ENCODE measurements at places on chromosomes 1 and 21.

- peak; percentile 79 for DNase-seq
Measured at GRCh38 chr1:36160949-36161485, 5.1 kb downstream of the MAP7D1 start.

DNA sequence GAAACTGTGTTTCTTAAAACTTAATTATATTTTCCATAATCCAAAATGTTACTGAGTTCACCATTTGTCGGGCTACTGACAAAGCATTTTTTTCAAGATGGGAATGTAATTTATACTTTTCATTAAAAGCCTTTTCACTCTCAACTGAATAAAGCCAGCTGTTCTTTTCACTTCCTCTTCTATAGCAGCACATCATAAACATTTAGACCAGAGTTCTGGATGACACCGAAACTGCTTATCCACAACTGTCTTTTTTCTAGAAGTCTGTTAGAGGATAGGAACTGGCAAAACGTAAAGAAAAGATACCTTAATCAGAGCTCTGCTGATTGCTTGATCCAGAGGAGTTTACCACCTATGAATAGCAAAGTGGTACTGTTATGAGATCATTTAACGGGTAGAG, 594.7 kb downstream of the ADGRL2 start:
- no peak for DNase-seq

DNA sequence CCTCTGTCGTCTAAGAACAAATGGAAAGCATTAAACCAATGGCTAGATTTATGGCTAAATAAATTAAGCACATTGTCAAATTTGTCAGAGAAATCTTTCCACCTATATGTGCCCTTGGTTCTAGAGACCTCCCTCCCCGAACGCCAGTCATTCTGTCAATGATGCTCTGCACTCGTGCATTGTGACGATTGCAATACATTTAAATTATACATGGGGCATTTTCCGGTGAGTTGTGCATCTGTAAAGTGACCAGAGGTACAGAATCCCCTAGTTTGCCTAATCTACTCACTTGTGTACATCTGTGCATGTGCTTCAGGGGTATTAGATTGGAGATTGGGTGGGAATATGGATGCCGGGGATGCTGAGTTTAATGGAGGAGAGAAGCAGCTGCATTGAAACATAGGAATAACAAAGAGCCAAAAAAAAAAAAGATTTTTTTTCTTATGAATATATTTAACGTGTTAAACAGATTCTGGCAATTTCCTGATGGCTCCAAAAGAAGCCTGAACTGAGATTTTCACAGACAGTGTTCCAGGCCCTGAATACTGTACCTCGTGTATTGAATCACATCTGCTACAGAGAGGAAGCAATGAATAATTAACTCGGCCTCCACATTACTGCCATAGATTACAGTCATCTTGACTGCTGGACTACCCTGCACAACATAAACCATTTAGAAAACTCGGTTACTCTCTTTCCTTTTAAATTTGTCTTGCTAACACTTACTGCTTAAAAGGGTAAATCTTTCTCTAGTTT, 149.0 kb upstream of the C1orf87 start:
- no peak for DNase-seq

DNA sequence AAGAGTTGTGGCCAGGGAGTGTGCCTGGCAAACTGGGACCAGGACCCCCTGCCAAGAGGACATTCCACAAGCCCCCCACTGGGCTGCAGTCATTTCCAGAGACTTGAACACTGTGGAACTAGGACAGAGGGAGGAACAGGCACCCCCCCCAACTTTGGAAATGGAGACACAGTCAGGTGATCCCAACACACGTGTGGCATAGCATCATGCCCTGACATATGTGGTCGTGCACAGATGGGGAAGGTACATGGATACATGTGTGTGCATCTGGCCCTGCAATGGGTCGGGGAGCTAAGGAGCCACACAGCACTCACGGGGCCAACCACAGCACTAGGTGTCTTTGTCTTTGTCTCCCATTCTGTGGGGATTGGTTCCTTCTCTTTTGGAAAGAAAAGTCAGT, 6.6 kb upstream of the TFF3 start:
- DNase-seq: no peak

- no peak for DNase-seq
Measured at GRCh38 chr1:205616563-205617293, 15.1 kb downstream of the ELK4 start.

DNA sequence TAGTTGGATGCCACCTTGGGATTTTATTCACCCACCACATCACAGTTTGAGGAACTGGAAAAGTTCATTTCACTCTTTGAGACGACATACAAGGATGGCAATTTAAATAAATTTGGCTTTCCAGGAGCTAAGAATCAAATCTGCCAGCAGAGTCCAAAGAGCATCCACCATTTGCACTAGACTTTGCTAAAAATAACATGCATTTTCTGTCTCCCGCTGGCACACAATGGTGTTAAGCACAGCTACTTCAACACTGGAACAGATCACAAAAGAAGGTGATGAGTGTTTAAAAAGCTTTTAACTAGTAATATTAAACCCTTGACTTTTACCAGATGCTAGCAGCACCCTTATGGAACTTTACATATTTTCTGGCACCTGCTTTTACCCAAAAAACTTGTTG, 44.6 kb downstream of the MAEL start:
- no peak for DNase-seq

DNA sequence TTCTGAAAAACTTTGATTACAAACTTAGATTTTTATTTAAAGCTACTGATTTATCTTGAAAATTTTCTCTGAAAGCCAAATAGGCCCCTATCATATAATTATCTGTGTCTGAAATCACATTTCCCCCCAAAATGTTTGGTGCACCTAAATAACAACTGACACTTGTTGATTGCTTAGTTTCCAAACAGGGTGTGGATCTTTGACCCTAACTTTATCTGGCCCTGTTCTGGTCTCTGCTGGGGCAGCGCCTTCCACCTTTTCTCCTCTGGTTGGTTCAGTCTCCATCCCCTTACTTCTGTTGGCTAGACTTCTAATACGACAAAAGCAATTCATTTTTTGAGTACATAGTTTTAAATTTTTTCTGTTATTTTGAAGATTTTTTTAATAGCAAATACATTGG, 10.2 kb upstream of the OTUD7B start:
- DNase-seq: no peak

GRCh38 chr1:212669600-212669999, 30.0 kb downstream of the BATF3 start:
- DNase-seq: peak; percentile 50

DNA sequence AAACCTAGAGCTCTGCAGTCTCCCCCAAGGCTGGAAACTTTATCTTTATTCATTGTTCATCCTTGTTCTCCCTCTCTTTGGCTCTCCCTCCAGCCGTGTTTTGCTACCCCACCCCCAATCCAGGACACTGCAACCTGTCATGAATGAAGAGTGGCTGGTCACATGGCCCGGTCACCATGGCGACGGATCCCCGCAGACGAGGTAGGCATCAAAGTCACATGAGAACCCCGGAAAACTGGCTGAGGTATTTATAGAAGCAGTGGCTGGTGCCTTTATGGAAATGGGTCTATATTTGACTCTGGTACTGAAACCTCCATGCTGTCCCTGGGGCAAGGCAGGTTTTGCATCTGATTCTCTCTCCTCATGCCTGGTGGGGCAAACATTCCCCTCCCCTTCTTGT, 13.4 kb upstream of the SLC6A17 start:
- no peak for DNase-seq

DNA sequence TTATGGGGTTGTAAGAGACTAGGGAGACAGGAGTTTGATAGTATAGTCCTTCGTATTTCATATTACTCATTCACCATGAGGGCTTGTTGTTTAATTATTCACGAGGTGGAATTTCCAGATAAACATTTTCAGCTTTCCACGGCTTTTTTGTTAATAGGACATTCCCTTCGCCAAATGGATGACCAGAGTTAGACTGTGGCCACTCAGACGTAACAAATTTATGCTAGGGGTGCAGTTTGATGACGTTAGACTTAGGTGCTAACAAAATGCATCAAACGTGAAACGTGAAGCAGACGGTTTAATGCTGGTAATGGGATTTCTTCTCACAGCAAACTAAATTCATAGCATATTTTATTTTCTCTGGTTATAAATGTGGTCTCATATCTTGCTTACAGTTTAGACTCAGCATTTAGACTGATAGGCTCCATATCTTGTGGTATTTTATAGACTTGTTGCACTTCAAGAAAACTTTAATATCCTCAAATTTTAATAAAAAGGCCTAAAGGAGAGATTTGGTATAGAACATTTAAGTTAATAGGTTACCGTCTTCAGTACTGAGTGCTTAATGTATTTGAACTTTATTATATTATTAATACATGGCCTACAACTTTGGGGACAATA, 2.3 kb downstream of the DHX9 start:
- no peak for DNase-seq

GRCh38 chr21:45029298-45029947, 45.0 kb upstream of the ADARB1 start:
- no peak for DNase-seq

GRCh38 chr1:51575406-51576084, 41.3 kb upstream of the OSBPL9 start:
- no peak for DNase-seq

DNA sequence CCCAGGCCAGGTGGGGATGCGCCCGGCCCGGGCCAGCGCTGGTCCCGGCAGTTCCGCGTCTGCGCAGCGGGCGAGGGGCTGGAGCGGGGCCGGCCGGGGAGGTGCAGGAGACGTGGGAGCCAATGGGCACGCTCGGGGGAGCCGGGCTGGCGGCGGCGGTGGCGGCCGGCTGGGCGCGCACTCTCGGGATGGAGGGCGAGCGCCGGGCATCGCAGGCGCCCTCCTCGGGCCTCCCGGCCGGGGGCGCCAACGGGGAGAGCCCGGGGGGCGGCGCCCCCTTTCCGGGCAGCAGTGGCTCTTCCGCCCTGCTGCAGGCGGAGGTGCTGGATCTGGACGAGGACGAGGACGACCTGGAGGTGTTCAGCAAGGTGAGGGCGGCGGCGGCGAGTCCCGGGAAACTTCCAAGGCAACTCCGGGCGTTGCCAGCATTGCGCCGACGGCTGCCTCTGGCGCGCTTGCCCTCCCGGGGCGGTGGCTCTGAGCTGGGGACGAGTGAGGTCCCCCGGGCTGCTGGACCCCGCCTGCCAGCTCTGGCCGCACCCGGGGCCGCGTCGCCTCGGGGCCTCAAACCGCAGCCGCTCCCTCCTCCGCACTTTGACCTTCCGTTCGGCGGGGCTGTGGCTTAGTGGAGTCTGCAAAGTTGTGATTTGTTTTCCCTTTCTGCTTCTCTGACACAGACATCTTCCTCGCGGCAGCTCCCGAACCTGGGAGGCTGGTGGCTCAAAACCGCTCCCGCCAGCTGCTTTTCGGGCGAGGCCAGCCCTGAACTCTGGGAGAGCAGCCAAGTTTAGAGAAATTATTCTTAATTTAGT, at the start of gene SNX7:
TSS of gene SNX7 (plus strand) at position 178 of the 812 bp plus-strand sequence. CDS start at position 189, 11 bp downstream.
- DNase-seq: peak; percentile 69

DNA sequence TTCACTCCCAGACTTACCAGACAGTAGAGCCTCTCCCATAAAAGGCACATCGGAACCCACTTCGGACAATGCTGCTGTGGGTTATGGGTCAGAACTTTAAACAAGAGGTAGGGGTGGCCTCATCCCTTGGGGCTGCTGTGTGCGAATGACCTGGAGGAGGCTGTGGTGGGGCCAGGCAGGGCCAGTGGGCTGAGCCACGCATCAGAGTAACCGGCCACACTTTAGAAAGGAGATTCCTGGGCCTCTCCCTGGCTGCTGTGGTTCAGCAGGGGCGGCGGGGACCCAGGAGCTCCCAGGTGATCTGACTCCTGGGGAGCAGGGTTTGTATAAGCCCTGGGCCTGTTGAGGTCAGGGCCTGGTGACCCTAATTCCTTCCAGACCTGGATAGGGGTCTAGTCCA, 110.2 kb upstream of the C1orf174 start:
- DNase-seq: no peak

GRCh38 chr1:88060750-88061491, 623.2 kb upstream of the PKN2 start:
- DNase-seq: no peak

DNA sequence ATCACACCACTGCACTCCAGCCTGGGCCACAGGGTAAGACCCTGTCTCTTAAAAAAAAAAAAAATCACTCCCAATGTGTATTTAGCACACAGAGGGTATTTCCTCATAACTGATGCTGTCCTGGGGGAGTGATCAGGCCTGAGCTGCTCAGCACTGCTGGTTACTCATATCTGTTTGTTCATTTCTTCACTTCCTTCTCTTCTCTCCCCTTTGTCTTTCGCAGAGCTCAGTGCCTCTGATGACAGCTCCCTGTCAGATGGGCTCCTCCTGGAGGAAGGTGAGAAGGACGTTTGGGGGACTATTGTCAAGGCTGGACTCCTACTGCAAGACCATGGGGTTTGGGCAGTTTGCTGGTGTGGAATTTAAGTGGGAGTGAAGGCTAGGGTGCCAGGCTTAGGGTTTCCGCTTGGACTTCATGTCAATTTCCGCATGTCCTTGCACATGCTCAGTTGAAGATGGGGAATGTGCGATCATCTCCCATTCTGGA, 13.0 kb downstream of the INAVA start:
- DNase-seq: no peak

DNA sequence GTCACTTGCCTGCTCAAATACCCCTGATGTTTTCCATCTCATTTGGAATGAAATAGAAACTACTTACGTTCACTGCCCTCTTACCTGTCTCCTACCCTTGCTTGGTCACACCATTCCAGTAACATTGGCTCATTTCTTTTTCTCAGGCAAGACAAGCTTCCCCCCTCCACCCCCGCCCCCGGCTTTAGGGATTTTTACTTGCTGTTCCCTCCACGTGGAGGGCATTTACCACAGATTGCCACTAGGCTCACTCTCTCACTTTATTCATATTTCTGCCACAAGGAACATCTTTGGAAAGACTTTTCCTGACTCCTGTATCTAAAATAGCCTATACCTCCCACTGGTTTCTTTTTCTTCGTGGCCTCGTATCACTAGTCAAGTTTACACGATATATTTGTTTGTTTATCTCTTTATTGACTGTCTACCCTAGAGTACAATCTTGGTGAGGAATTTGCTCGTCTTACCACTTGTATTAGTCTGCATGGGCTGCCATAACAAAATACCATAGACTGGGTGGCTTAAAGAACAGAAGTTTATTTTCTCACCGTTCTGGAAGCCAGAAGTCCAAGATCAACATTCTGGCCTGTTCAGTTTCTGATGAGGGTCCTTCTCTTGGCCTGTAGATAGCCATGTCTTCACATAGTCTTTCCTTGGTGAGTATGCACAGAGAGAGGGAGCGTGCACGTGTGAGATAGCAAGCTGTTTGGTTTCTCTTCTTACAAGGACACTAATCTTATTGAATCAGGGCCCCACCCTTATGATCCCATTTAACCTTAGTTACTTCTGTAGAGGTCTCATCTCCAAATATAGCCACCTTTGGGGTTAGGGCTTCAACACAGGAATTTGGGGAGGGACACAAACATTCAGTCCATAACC, 126.2 kb downstream of the NRDC start:
- DNase-seq: no peak

GRCh38 chr1:46221749-46222148, 18.6 kb downstream of the LURAP1 start:
- no peak for DNase-seq

Measured in right atrium auricular region (tissue), 2 donors.